ENCODE measurements at places on chromosomes 6 and 20. TPM values are rescaled to one million over a fixed set of nuclear protein-coding genes. Genes with fewer than 3 reads are reported as not detected.

The HLA-DOB gene
- 3.5 TPM for polyA plus RNA-seq

The SLC17A2 gene
- polyA plus RNA-seq, result not detected

The OTOR gene
- polyA plus RNA-seq, result not detected

The WFDC10B gene
- not detected for polyA plus RNA-seq

The IL17A gene
- not detected for polyA plus RNA-seq

The HLA-DPA1 gene
- 0.03 TPM for polyA plus RNA-seq

The NMBR gene
- not detected for polyA plus RNA-seq

All from foreskin keratinocyte (primary cell).